ENCODE measurements at places on chromosomes 12 and 14. TPM values are rescaled to one million over a fixed set of nuclear protein-coding genes. Genes with fewer than 3 reads are reported as not detected.

GRCh38 chr12:34398706-34399630, 376.7 kb downstream of the ALG10 start:
- DNase-seq: peak; percentile 35

PLEKHG7 gene
- not detected for total RNA-seq

GRCh38 chr12:13133886-13134285, 30.4 kb upstream of the GSG1 start:
- DNase-seq: no peak

DNA sequence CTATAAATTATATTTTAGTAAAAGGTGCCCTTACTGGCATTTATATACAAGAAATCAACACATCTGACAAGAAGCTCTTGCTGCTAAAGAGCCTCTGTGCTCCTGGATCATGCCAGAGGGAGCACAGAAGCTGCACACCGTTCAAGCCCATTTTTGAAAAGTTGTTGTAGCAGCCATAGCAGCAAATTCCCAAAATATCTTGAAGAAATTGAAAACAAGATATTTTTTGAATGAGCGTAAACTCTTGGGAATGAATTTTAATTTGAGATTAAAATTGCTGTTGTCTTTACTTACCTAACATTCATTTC, 540 bp upstream of the CLEC2D start:
- DNase-seq: no peak

DNA sequence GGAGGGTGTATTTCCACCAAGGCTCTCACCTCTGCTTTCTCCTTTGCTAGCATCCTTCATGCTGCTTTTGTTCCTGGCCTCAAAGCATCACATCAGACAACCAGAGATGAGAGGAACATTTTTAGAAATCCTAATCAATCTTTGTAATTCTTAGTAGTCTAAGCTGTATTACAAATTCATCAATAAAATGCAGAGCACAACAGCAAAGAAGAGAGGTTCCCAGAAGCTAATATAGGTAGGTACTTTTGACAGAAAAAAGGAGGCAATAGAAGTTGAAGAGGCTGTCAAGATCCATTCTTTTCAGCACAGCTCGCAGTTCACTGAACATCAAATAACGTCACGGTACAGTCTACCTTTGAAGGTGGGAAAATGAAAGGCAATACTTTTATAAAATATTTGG, 265.2 kb upstream of the SYT1 start:
- no peak for DNase-seq

GRCh38 chr14:66152747-66153146, 333.4 kb upstream of the CCDC196 start:
- no peak for DNase-seq

- no peak for DNase-seq
Measured at GRCh38 chr12:75257510-75257909, 47.9 kb upstream of the KCNC2 start.

REC8 gene
- total RNA-seq: 6.8 TPM
